Neural crest cell (in vitro differentiated cells): ENCODE measurements at places on chromosomes 7 and 10. TPM values are rescaled to one million over a fixed set of nuclear protein-coding genes. Genes with fewer than 3 reads are reported as not detected.

FAM237B gene
- not detected in 2 replicates for total RNA-seq

- peaks cover 9% of the 10 kb centered on the region for H3K36me3 ChIP-seq
- no peak for DNase-seq
- H3K27me3 ChIP-seq, result no peaks in the 10 kb centered on the region
- H3K27ac ChIP-seq, result no peak overlapping the region
Observed at GRCh38 chr7:2204446-2204845, 28.3 kb downstream of the MAD1L1 start.

KCNH2 gene
- 10.7 and 12.4 TPM in 2 replicates for total RNA-seq

LZTS2 gene
- 70.8 and 71.0 TPM in 2 replicates for total RNA-seq

DNA sequence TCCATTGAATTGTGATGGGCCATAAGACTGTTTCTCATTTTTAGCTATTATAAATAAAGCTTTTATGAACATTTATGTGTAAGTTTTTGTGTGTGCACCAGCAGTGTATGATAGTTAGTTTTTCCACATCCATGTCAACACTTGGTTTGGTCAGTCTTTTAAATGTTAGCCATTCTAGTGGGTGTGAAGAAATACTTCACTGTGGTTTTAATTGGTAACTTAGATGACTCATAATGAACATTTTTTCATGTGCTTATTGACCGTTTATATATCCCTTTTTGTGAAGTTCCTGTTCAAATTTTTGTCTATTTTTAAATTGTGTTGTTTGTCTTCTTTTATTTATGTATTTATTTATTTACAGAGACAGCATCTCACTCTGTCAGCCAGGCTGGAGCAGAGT is 23.6 kb upstream of the PDK4 start:
- H3K4me3 ChIP-seq, result no peak overlapping the region
- DNase-seq, result no peak
- peaks cover 42% of the 10 kb centered on the region for H3K27me3 ChIP-seq
- H3K4me1 ChIP-seq, result no peaks in the 10 kb centered on the region
